Articular chondrocyte of knee joint (primary cell): ENCODE measurements at places on chromosomes 2 and 18. TPM values are rescaled to one million over a fixed set of nuclear protein-coding genes. Genes with fewer than 3 reads are reported as not detected.

GAREM2 gene
- 2.7 TPM in 2 replicates for total RNA-seq

GULP1 gene
- total RNA-seq: 114 and 121 TPM in 2 replicates

GPR55 gene
- total RNA-seq: not detected in 2 replicates

SPAG16 gene
- 50.7 and 62.9 TPM in 2 replicates for total RNA-seq

SULT1C2 gene
- 0.54 and 0.91 TPM in 2 replicates for total RNA-seq

C2orf72 gene
- 0.65 and 2.1 TPM in 2 replicates for total RNA-seq

C2orf80 gene
- not detected in 2 replicates for total RNA-seq

PDE1A gene
- total RNA-seq: 89.0 and 156 TPM in 2 replicates

ADGRF3 gene
- under 0.01 and 0.22 TPM in 2 replicates for total RNA-seq

SDC1 gene
- 22.5 and 27.3 TPM in 2 replicates for total RNA-seq

RUFY4 gene
- total RNA-seq: not detected in 2 replicates

STAT4 gene
- total RNA-seq: 21.4 and 22.2 TPM in 2 replicates

GALR1 gene
- not detected in 2 replicates for total RNA-seq

IL36B gene
- not detected in 2 replicates for total RNA-seq

ALLC gene
- not detected in 2 replicates for total RNA-seq

CHST9 gene
- not detected in 2 replicates for total RNA-seq

FAM161A gene
- total RNA-seq: 2.3 and 2.4 TPM in 2 replicates

HOXD1 gene
- total RNA-seq: not detected in 2 replicates

NPAS2 gene
- 12.1 and 13.2 TPM in 2 replicates for total RNA-seq

NCKAP5 gene
- total RNA-seq: 0.13 and 0.22 TPM in 2 replicates

DNAJC10 gene
- 213 and 217 TPM in 2 replicates for total RNA-seq

TSN gene
- 66.0 and 66.2 TPM in 2 replicates for total RNA-seq

EN1 gene
- 0.26 TPM in 1 of 2 replicates, not detected in the other for total RNA-seq

BIN1 gene
- 30.9 and 46.0 TPM in 2 replicates for total RNA-seq

IHH gene
- not detected in 2 replicates for total RNA-seq

ATF2 gene
- total RNA-seq: 75.7 and 84.1 TPM in 2 replicates

CLEC4F gene
- not detected in 2 replicates for total RNA-seq

SULT1C4 gene
- 0.26 and 0.32 TPM in 2 replicates for total RNA-seq

CYP26B1 gene
- 0.52 and 1.5 TPM in 2 replicates for total RNA-seq

POLE4 gene
- 16.1 and 17.3 TPM in 2 replicates for total RNA-seq

CNDP1 gene
- 0.11 and 0.26 TPM in 2 replicates for total RNA-seq

CCDC148 gene
- total RNA-seq: 0.91 and 1.5 TPM in 2 replicates

SKA1 gene
- 10.7 and 16.4 TPM in 2 replicates for total RNA-seq

GPR155 gene
- 4.1 and 5.8 TPM in 2 replicates for total RNA-seq

ARHGEF33 gene
- total RNA-seq: 1.2 and 1.4 TPM in 2 replicates

PDE11A gene
- total RNA-seq: 0.13 and 0.22 TPM in 2 replicates

ALK gene
- total RNA-seq: not detected in 2 replicates

TDRD15 gene
- under 0.01 TPM in 1 of 2 replicates, not detected in the other for total RNA-seq

REG3G gene
- not detected in 2 replicates for total RNA-seq
